Cardiac muscle cell (in vitro differentiated cells and primary cell): ENCODE measurements at places on chromosomes 4 and X. TPM values are rescaled to one million over a fixed set of nuclear protein-coding genes. Genes with fewer than 3 reads are reported as not detected.

Gene MAGEC3
- not detected in 2 replicates for total RNA-seq

Gene RGS12
- 26.8 and 40.1 TPM in 2 replicates for total RNA-seq

DNA sequence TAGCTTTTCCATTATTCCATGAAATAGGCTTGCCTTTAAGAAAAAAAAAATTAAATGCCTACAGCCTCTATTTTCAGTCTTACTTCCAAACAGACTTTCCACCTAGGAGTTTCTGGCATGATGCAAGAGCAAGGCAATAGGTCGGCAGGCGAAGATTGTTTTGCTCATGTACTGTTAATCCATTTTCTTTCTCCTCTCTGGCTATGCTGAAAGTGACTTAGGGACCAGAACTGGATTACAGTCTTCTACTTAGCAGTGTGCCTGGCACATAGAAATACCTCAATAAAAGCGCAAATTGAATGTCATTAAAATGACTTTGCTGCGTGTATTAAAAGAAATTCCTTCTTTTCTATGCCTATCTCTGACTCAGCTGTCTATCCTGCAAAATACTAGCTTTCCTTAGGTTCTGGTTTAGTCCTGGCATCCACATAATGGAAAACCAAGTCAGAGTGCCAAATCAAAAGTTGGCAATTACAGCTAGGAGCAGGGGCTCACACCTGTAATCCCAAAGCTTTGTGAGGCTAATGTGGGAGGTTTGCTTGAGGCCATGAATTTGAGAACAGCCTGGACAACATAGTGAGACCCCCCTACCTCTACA, 51.9 kb downstream of the CC2D2A start:
- DNase-seq = peak; percentile 7

Gene RIBC1
- total RNA-seq = 2.7 and 3.0 TPM in 2 replicates

Gene MEPE
- not detected in 2 replicates for total RNA-seq

DNA sequence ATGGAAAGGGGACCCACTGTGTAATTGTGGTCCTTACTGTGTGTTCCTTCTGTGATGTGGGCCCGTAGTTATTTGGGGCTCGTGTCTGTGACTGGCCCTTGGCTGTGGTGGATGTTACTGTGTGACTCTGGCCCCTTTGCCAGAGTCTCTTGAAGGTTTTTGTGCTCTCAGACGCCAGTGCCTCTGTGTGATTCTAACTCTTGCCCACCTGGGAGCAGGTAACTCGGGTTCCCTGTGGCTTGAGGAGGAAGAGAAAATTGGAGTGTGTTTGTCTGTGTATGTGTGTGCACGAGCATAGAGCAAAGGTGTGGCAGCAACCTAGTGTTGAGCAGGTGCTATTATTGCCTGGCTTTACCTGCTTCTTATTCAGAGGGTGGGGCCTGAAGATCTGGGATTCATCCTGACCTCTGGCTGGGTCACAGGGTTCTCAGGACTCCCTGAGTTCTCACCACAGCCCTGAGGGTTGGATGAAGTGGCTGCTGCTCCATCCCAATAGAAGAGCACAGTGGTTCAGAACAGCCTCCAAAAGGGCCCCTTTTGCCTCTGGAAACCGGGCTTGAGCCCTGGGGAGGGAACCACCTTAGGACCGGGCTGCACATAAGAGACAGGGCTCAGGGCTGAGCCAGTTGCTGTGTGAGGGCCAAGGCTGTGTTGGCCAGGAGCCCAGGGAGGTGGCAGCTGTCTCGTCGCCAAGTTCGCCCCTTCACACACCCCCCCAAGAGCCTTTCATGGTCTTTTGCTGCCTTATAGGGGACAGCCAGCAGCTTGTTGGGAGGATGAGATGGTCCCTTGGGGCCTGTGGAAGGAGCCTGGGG, 1.3 kb downstream of the RBM10 start:
- no peak for DNase-seq

DNA sequence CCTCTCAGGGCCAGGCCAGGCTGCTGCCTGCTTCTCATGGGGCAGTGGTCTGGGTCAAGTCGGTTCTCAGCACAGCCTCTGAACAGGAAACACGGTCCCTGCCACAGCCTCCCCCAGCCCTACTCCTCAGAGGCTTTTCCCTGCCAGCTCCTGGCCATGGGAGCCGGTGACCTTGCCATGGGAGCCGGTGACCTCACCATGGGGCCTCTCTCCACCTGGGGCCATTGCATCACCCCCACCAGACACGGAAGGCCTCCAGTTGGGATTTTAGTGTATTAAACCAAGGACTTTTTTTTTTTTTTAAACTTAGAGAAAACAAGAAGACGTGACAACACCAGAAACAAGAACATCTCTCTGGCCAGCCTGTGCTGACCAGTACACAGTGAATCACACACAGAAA, 25.6 kb downstream of the ETDB start:
- DNase-seq = no peak

- peak; percentile 56 for DNase-seq
These were observed 103.9 kb downstream of the MAML3 start for GRCh38 chr4:140049849-140050637.

Gene KCNIP4
- total RNA-seq = 9.9 and 15.9 TPM in 2 replicates

- DNase-seq = no peak
These were observed 867 bp downstream of the TIFA start for GRCh38 chr4:112284662-112285411.

Gene RPS6KA6
- total RNA-seq = 3.3 and 3.8 TPM in 2 replicates

- no peak for DNase-seq
These were observed 85.5 kb upstream of the ATOH1 start for GRCh38 chr4:93743022-93743421.

Gene LRAT
- 2.5 and 5.8 TPM in 2 replicates for total RNA-seq

GRCh38 chrX:150649096-150649870, 43.9 kb upstream of the MTMR1 start:
- peak; percentile 34 for DNase-seq

Gene PDCL2
- total RNA-seq = not detected in 2 replicates

Gene SRPK3
- total RNA-seq = not detected in 2 replicates

Gene ARHGAP10
- total RNA-seq = 15.0 TPM in 2 replicates
